Suppressor macrophage (primary cell): ENCODE measurements at places on chromosomes 5 and 9.

- DNase-seq = no peak
These were observed 18.6 kb upstream of the ALDH1A1 start for GRCh38 chr9:72971411-72971810.

- no peak for DNase-seq
These were observed 330.1 kb downstream of the EFNA5 start for GRCh38 chr5:107340631-107341030.

- peak; percentile 91 for DNase-seq
These were observed 93.7 kb upstream of the DAP start for GRCh38 chr5:10854506-10855277.

GRCh38 chr5:76851728-76852369, 2.0 kb downstream of the S100Z start:
- peak; percentile 47 for DNase-seq

GRCh38 chr9:121503444-121503843, 3.8 kb upstream of the GGTA1 start:
- DNase-seq = peak; percentile 88

GRCh38 chr5:148561801-148562311, 92.5 kb downstream of the HTR4 start:
- DNase-seq = no peak

GRCh38 chr9:16331031-16331430, 539.4 kb downstream of the BNC2 start:
- DNase-seq = no peak

DNA sequence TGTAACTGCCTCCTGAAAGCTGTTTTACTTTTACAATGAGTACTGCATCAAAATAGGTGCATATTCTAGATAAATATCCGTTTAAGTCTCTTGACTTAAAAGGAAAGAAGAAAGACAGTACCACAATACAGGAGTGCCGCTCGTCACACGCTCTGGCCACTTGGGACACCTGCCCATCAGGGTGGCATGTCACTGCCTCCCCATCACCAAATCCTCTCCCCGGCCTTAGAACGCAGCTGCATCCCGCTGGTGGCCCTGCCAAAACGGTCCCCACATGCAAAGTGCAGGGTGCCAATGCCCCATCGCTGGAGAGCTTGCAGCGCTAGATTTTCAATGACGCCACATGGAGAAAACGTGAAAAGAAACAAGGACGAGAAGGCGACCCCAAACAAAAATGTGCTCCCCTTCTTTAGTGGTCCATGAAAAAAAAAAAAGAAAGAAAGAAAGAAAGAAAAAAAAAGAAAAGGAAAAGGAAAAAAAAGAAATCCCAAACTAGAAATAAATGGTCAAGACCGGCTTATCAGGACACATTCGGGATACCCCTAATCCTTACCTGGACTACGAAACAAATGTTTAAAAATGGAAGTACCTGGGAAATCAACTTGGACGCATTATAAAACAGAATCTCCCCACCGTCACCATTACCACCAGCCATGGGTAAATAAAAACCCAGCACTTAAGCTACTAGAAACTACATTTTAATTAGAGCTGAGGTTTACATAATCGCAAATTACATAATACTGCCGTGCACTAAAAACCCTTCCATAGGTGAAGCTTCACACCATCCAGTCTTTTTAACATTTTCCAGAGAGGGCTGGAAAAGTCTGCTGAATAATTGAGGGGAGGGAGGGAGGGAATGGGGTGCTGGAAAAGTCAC, 1.0 kb downstream of the ANKH start:
- peak; percentile 22 for DNase-seq

DNA sequence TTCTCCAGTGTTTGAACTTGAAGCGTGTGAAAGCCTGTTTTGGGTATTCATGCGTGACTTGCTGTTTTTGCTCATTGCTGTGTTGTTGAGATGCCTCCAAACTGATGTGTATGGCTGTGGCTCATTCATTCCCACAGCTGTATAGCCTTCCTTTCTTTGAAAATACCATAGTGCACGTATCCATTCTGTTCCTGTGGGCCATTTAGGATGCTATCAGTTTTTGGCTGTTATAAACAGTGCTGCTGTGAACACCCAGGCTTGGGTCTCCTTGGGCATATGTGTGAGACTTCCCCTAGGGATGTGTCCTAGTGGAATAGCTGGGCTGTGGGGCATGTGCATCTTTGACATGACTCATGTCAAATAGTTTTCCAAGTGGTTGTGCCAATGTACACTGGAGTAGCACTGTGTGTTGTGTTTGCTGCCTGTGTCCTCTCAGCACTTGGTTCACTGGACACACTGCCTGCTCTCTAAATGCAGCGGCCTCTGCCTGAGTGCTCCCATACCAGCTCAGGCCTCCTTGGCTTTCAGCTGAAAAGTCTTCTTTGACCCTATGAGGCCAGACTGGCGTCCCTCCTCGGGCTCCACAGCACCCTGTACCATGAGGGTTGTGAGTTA, 102.6 kb upstream of the TBC1D2 start:
- DNase-seq = no peak

GRCh38 chr9:133621725-133622267, 12.6 kb upstream of the FAM163B start:
- DNase-seq = no peak

DNA sequence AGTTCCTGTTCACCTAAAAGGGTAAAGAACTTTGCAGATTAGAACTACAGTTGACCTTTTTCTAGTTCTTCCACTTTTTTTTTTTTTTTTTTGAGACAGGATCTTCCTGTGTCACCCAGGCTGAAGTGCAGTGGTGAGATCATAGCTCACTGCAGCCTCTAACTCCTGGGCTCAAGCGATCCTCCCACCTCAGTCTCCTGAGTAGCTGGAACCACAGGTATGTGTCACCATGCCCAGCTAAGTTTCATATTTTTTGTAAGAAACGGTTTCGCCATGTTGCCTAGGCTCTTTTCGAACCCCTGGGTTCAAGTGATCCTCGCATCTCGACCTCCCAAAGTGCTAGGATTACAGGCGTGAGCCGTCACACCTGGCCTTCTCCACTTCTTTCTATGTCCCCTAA, 39.7 kb upstream of the TNFAIP8 start:
- no peak for DNase-seq

- DNase-seq = no peak
These were observed 143.3 kb downstream of the IRX1 start for GRCh38 chr5:3738919-3739318.

DNA sequence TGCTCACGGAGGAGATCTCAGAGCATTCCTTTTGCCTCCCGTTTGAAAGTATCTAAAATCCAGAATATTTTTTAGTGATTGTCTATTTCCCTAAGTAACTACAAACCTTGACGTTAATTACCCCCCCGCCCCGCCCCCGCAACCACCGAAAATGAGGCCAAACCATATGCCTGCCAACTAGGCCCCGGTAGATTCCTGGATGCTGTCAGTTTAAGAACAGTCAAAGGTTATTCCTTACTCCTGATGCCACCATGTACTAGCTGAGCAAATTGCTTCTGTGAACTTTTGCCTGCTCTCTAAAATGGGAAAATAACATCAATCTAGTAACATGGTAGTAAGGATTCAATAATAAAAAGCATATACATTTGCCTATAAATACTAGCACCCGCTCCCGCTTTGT, 244.8 kb downstream of the SAXO1 start:
- no peak for DNase-seq

DNA sequence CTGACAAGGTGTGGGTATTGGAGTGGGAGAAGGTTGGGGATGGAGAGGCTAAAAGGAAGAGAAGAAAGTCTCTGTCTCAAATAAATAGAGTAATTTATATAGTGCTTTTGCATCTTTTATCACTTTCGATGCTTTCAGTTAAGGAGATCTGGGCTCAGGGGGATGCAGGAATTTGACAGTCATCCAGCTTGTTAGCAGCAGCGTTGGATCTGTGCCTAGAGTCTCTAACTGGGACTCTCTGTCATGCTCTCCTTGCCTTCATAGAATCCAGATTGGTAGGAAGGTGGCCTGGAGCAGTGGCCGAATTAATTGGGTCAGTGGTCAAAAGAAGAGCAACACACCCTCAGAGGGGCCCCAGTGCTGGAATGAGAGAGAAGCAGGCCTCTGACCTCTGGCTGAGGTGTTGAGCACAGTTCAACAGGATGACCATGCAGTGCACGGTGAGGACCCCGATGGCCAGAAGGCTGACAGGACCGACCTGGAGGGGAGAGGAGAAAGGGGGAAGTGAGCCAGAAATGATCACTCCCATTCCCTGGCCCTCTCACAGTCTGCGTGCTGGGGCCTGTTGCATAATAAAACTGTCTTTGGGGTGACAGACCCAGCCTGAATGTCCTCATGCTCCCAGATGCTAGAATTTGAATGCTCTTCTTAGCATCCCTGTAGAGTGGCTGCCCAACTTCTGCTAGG, 7.6 kb downstream of the SLC36A3 start:
- DNase-seq = peak; percentile 40

DNA sequence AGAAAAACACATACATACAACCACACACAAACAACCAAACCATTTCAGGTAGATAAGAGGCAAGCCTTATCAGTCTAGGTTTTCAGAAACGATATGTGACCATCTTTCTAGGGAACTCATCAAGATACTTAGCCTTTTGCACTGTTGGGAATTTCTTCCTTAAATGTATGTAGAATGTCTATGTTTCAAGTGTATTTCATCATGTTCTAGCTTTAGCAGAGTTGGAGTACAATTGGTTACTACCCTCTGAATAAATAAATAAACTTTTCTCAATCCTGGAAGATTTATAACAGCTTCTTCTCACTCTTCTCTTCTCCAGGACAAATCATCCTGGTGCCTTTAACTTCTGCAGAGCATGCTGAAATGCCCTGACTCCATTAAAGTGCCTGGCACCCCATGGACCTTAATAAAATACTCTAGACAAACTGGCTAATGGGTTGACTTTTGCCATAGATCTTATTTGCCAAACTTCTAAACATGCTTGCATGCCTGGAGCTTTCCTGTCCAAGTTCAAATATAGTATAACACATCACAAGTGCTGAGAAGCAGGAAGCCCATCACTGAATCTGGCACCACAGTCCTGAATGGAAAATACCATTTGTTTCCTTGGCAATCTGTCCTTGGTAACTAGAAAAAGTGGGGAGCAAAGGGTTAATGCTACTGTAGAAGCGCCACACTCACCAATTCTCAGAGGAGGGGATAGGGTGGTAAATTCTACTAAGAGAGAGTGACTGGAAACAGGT, 33.1 kb upstream of the ZNF462 start:
- DNase-seq = no peak

GRCh38 chr9:30771760-30772159, 1612.7 kb upstream of the ACO1 start:
- no peak for DNase-seq

GRCh38 chr5:77139001-77139400, 51.9 kb upstream of the ZBED3 start:
- peak; percentile 28 for DNase-seq
